Posterior vena cava (tissue), 2 donors: ENCODE measurements at places on chromosomes 16 and 17. TPM values are rescaled to one million over a fixed set of nuclear protein-coding genes. Genes with fewer than 3 reads are reported as not detected.

The WFDC1 gene
- total RNA-seq: 93.6 TPM

The ABCA8 gene
- 70.7 TPM for total RNA-seq

The CBFB gene
- 42.0 TPM for total RNA-seq

The PYY gene
- total RNA-seq: not detected

The HOXB1 gene
- total RNA-seq: not detected

The C17orf100 gene
- total RNA-seq: 1.2 TPM

The FZD2 gene
- 12.6 TPM for total RNA-seq

The CCL17 gene
- not detected for total RNA-seq

The SLFN14 gene
- not detected for total RNA-seq

The LDHD gene
- 0.52 TPM for total RNA-seq

The KRTAP9-2 gene
- not detected for total RNA-seq

The DNAAF1 gene
- not detected for total RNA-seq

The OR2C1 gene
- not detected for total RNA-seq

The TBC1D3G gene
- total RNA-seq: not detected

The ATP2A1 gene
- total RNA-seq: 0.42 TPM

The SMIM5 gene
- total RNA-seq: 0.97 TPM

The C17orf107 gene
- 1.3 TPM for total RNA-seq

The CPHXL2 gene
- total RNA-seq: not detected

The DRC3 gene
- 1.1 TPM for total RNA-seq

The WFIKKN1 gene
- total RNA-seq: 0.14 TPM

The TERB1 gene
- total RNA-seq: not detected

The GAST gene
- not detected for total RNA-seq

The CLEC10A gene
- 5.9 TPM for total RNA-seq

The SNAI3 gene
- total RNA-seq: 0.43 TPM

The SLC13A2 gene
- total RNA-seq: 0.14 TPM

The PPP1R27 gene
- total RNA-seq: not detected

The RPH3AL gene
- total RNA-seq: 11.2 TPM

The CSH2 gene
- not detected for total RNA-seq

The PPM1E gene
- total RNA-seq: 0.19 TPM

The KRTAP16-1 gene
- total RNA-seq: not detected

The TBC1D28 gene
- not detected for total RNA-seq

The NLGN2 gene
- 34.2 TPM for total RNA-seq

The TBC1D3E gene
- not detected for total RNA-seq

The SRL gene
- total RNA-seq: 4.6 TPM
